Suprapubic skin (tissue), 4 donors: ENCODE measurements at places on chromosomes 7 and 10. TPM values are rescaled to one million over a fixed set of nuclear protein-coding genes. Genes with fewer than 3 reads are reported as not detected.

- DNase-seq, result no peak
- no peak overlapping the region for H3K4me3 ChIP-seq
- H3K36me3 ChIP-seq, result no peaks in the 10 kb centered on the region
- no peaks in the 10 kb centered on the region for H3K27me3 ChIP-seq
Measured at GRCh38 chr7:45596665-45597095, 22.5 kb downstream of the ADCY1 start.

Gene SEMA4G
- total RNA-seq, result 36.3 TPM

Gene AGR2
- 15.8 TPM for total RNA-seq

Gene ZNF680
- total RNA-seq, result 16.3 TPM

GRCh38 chr10:62805231-62806099 lies 945 bp downstream of the ADO start:
- peaks cover 38% of the 10 kb centered on the region for H3K4me1 ChIP-seq
- DNase-seq, result no peak
- peak overlapping the region; percentile 97 for H3K27ac ChIP-seq
- H3K36me3 ChIP-seq, result no peaks in the 10 kb centered on the region
- peak overlapping the region; percentile 94 for H3K4me3 ChIP-seq

Gene PON3
- 2.9 TPM for total RNA-seq

GRCh38 chr10:34716958-34717357 lies 98.1 kb downstream of the PARD3 start:
- H3K36me3 ChIP-seq, result no peaks in the 10 kb centered on the region
- H3K4me3 ChIP-seq, result no peak overlapping the region
- H3K4me1 ChIP-seq, result peaks cover 40% of the 10 kb centered on the region
- no peak overlapping the region for H3K27ac ChIP-seq
- DNase-seq, result no peak
- H3K27me3 ChIP-seq, result no peaks in the 10 kb centered on the region

DNA sequence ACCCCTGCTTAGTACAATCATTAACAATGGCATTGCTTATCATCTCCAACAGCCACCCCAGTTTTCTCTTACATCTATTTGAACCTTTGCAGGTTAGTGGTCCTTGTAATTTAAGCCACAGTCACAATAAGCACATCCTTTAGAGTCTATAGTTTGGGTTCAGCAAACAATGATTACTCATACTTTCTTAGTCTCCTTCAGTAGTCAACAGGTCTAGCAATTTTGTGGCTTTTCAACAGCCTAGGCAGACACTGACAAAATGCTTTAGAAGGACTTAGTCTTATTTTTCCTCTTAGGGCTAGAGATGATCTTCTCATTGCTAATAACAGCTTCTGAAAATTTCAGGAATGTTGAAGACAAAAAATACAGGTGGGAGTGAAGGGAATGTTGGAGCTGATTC lies 32.3 kb upstream of the FAM204A start:
- no peak overlapping the region for H3K4me3 ChIP-seq
- H3K4me1 ChIP-seq, result no peaks in the 10 kb centered on the region
- H3K36me3 ChIP-seq, result no peaks in the 10 kb centered on the region
- no peak for DNase-seq

- H3K4me3 ChIP-seq, result no peak overlapping the region
- no peak overlapping the region for H3K27ac ChIP-seq
- H3K4me1 ChIP-seq, result peaks cover 18% of the 10 kb centered on the region
- DNase-seq, result no peak
- no peaks in the 10 kb centered on the region for H3K36me3 ChIP-seq
Measured at GRCh38 chr7:105250706-105251105, 138.0 kb downstream of the SRPK2 start.

Gene ARPC1B
- total RNA-seq, result 64.4 TPM

- no peaks in the 10 kb centered on the region for H3K36me3 ChIP-seq
- no peaks in the 10 kb centered on the region for H3K4me1 ChIP-seq
- no peaks in the 10 kb centered on the region for H3K27me3 ChIP-seq
- no peak overlapping the region for H3K27ac ChIP-seq
- DNase-seq, result no peak
- no peak overlapping the region for H3K4me3 ChIP-seq
Measured at GRCh38 chr10:108393089-108393488, 1228.6 kb upstream of the SORCS1 start.

GRCh38 chr10:30510184-30510931 lies 76.4 kb downstream of the MAP3K8 start:
- no peaks in the 10 kb centered on the region for H3K36me3 ChIP-seq
- no peak overlapping the region for H3K4me3 ChIP-seq

- no peaks in the 10 kb centered on the region for H3K27me3 ChIP-seq
- no peak overlapping the region for H3K27ac ChIP-seq
- no peaks in the 10 kb centered on the region for H3K36me3 ChIP-seq
- H3K4me1 ChIP-seq, result peaks cover 8% of the 10 kb centered on the region
- no peak overlapping the region for H3K4me3 ChIP-seq
Measured at GRCh38 chr7:88300401-88300945, 6.2 kb downstream of the STEAP4 start.

Gene GNGT1
- not detected for total RNA-seq

GRCh38 chr10:121831777-121832176 lies 96.1 kb downstream of the ATE1 start:
- peaks cover 17% of the 10 kb centered on the region for H3K36me3 ChIP-seq
- H3K4me1 ChIP-seq, result no peaks in the 10 kb centered on the region
- no peaks in the 10 kb centered on the region for H3K27me3 ChIP-seq
- H3K4me3 ChIP-seq, result no peak overlapping the region

DNA sequence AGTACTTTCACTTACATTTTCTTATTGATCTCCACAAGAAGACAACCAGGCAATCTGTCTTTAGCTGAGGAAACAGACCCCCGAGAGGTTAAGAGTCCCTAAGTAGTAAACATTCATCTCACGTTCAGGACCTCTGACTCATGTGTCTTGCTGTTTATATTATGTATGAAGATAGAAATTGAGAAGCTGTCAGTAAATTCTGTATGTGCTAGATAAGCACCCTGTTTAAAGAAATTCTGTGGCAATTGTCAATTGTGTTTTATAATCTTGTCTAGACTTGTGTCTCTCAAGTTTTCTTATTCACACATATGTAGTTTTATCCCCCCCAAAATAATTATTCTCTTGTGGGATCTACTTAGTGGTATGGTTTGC lies 14.5 kb downstream of the ADK start:
- no peak overlapping the region for H3K4me3 ChIP-seq
- H3K4me1 ChIP-seq, result no peaks in the 10 kb centered on the region
- H3K27ac ChIP-seq, result no peak overlapping the region
- no peaks in the 10 kb centered on the region for H3K27me3 ChIP-seq

- H3K4me3 ChIP-seq, result no peak overlapping the region
- H3K27me3 ChIP-seq, result no peaks in the 10 kb centered on the region
- no peak for DNase-seq
- H3K36me3 ChIP-seq, result no peaks in the 10 kb centered on the region
Measured at GRCh38 chr7:22173685-22174573, 183.0 kb downstream of the RAPGEF5 start.

DNA sequence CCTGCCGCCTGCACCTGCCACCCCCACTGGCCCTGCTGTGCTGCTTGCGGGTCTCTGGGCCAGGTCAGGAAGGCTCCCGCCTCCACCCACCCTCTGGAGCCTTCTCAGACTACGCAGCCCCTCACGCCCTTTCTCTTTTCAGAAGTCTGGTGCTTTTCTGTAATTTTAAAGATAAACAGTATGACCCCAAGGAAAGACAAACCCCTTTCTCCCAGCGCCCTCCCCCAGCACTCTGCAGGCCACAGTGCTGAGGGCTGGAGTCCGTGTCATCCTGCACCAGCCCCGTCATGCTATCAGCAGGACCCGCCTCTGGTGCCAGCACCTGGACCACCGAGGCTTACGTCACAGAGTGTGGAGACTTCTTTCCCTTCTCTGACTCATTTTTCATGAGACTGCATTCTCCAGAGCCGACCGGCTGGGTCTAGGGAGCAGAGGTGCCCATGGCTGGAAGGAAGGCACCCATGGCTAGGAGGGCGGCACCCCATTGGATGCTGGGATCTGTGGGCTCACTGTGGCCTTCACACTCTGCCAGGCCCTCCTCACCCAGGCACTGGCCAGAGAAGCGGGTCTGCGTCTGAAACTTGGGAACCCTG lies 53.4 kb downstream of the CFAP46 start:
- H3K36me3 ChIP-seq, result no peaks in the 10 kb centered on the region
- H3K27ac ChIP-seq, result no peak overlapping the region
- peak; percentile 32 for DNase-seq
- peaks cover 7% of the 10 kb centered on the region for H3K4me1 ChIP-seq
- peaks cover 56% of the 10 kb centered on the region for H3K27me3 ChIP-seq

DNA sequence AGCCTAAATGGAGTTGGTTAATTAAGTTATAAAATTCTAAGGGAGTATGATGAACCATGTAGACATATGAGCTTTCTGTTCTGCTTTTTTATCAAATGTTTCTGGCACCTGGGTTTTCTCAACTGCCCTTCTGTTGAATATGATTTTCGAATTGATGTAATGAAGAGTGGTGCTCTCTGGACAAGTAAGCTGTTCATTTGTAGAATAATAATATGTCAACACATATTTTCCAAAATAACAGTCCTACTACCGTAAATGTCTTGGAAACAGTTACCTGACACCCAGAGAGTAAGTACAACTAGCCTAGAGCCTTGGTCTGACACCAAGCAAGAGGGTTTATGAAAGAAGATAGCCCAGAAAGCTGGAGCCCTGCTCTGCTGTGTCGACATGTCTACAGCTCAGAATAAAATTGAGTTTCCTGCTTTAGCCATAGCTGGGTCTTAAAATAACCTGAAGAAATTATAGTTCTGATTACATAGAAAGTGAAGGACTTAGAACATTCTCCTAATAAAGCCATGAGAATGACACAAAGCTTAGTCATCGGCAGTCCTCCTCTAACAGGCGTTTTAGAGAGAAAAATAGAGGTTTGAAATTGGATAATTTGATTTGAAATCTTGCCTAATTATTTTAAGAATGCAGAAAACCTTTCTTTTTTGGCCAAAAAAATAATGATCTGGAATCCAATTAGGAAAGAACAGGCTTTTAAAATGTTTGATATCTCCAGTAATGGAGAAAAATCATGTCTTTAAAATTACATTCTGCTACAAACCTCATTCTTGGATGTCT lies 25.1 kb downstream of the HDAC9 start:
- no peak for DNase-seq
- H3K4me1 ChIP-seq, result no peaks in the 10 kb centered on the region
- H3K27ac ChIP-seq, result no peak overlapping the region

DNA sequence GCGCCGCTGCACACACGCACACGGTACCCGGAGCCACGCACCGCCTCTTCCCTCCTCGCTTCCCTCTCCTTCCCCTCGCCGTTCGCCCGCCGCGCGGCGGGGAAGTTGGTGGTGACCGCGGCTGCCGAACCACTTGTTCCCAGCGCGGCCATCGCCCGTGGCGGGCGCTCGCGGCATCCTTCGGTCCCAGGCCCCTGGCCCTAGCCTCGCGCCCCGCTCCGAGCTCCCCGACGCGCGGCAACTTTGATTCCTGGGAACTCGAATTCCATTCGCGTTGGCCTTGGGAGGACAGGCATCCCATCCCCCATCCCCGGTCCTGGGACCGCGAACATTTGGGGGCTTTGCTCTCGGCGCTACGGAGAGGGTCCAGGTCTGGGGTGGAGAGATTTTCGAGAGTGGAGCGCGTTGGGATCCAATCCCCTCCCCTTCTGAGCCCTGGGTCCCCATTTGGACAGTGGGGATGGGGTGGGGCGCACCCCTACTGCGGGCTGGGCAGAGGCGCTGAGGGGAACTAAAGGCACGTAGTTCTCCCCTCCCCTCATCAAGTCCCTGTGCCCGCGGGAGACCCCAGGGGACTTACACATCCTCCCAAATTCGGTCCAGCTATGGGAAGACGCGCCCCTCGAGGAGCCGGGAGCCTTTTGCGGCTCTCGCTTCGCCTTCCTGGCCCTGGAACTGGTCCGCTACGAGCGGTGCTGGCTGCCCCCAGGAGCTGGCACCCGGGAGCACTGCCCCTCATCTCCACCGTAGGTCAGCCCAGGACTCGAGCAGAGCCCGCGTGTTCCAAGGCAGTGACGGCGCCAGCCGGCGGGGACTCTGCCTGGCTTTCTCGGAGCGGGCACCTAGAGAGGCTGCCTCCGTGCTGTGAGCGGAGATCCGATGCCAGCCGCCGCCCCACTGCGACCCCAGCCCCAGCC lies 834 bp downstream of the CDH23 start:
- H3K36me3 ChIP-seq, result no peaks in the 10 kb centered on the region
- peaks cover 29% of the 10 kb centered on the region for H3K4me1 ChIP-seq
- H3K27me3 ChIP-seq, result peaks cover 49% of the 10 kb centered on the region
- H3K4me3 ChIP-seq, result peak overlapping the region; percentile 63
